Colonic mucosa (tissue), 4 donors: ENCODE measurements at places on chromosomes 13 and 19. TPM values are rescaled to one million over a fixed set of nuclear protein-coding genes. Genes with fewer than 3 reads are reported as not detected.

- DNase-seq: no peak
- peaks cover 3% of the 10 kb centered on the region for H3K4me1 ChIP-seq
- no peak overlapping the region for H3K4me3 ChIP-seq
- no peak overlapping the region for H3K27ac ChIP-seq
- no peaks in the 10 kb centered on the region for H3K36me3 ChIP-seq
These were observed 930 bp upstream of the FBN3 start for GRCh38 chr19:8150178-8150865.

DNA sequence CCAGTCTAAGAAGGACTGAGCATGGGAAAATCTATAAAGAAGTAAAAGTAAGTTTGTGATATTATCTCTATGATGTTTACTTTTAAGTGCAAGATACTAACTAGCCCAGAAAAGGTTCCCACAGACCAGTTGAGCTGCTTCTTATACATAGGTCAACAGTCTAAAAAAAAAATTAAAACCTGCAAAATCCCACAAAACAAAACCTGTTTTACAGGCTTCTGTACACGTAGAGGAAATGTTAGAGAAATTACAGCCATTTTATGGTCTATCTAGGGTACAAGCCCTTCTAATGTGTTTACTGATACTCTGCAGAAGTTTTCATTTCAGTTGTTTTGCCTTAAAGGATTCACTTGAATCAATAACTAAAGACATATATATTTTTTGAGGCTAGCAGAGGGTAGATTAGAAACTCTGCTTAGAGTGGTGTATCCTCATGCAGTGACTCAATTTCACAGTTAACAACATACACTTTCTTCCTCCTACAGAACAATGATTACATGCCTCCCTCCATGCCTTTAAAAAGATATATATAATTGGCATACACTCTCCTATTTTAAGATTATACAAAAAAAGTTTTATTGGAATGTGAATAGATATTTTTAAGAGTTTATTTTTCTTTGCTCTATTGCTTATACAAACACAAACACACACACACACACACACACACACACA is 43.9 kb downstream of the CAB39L start:
- peak overlapping the region; percentile 1 for H3K4me3 ChIP-seq
- DNase-seq: no peak
- no peaks in the 10 kb centered on the region for H3K27me3 ChIP-seq
- no peaks in the 10 kb centered on the region for H3K36me3 ChIP-seq

DNA sequence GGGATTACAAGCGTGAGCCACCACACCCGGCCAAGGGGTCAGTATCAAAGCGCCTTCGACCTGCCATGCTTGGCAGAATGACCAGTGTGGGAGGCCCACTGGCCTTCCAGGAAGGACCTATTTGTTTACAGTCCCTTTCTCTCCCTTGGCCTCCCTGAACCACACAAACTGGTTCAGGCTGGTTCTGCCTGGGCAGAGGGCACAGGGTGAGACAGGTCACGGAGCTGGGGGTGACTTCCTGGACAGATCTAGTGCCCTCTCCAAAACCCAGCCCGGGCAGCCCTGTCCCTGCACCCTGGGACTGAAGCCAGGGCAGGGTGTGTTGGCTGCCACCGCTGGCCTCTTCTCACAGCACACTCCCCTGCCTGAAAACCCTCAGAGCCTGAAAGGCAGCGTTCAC is 11.3 kb downstream of the PLEKHF1 start:
- no peaks in the 10 kb centered on the region for H3K4me1 ChIP-seq
- H3K27ac ChIP-seq: no peak overlapping the region
- no peaks in the 10 kb centered on the region for H3K36me3 ChIP-seq
- no peaks in the 10 kb centered on the region for H3K27me3 ChIP-seq

DNA sequence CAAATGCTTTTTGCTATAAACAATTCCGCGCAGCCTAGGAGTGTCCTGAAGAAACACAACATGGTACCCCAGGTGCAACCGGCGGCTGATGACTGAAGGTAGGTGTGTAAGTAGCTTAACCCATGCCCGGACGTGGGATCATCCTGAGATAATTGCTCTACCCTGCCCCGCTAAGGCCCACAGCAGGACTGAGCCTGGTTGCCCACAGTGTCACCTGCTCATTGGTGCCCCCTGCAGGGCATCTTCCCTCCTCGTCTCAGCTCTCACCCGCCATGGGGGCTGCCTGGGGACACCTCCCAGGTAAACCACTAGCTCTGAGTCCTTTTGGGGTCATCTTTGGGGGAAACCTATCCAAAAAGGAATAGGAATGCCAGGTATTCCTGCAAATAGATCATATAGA is 22.3 kb downstream of the TMEM161A start:
- H3K27ac ChIP-seq: no peak overlapping the region
- no peak overlapping the region for H3K4me3 ChIP-seq
- no peaks in the 10 kb centered on the region for H3K36me3 ChIP-seq
- no peaks in the 10 kb centered on the region for H3K27me3 ChIP-seq
- peak; percentile 54 for DNase-seq

The OR10H5 gene
- total RNA-seq: not detected

The COX6B1 gene
- total RNA-seq: 820 TPM

DNA sequence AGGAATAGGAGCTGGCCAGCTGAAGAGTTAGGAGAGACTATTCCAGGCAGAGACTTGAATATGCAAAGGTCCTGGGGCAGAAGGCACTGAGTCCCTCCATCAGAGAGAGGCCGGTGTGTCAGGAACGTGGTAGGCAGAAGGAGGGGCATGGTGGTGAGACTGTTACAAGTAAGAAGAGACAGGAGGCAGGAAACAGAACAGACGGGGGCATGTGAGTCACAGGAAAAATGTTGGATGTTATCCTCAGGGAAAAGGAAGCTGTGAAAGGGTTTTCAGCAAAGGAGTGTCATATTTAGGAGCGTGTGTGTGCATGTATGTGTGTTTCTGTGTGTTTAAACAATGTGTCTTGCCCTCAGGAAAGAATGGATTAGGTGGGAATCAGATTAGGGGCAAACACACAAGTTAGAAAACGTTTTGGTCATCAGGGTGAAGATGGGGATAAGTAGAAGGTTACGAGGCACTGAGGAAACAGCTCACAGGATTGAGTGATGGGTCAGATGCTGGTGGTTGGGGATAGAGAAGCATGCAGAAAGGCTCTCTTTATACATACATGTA is 1.1 kb downstream of the EDDM13 start:
- no peaks in the 10 kb centered on the region for H3K4me1 ChIP-seq
- no peak overlapping the region for H3K4me3 ChIP-seq
- H3K27ac ChIP-seq: no peak overlapping the region
- no peaks in the 10 kb centered on the region for H3K27me3 ChIP-seq
